ENCODE measurements at places on chromosomes 13 and 19. TPM values are rescaled to one million over a fixed set of nuclear protein-coding genes. Genes with fewer than 3 reads are reported as not detected.

The SIGLEC8 gene
- 0.10 TPM for polyA plus RNA-seq

The CHST8 gene
- 0.52 TPM for polyA plus RNA-seq

The CAB39L gene
- polyA plus RNA-seq, result 3.7 TPM

GRCh38 chr19:21584537-21584936 is 79.1 kb downstream of the ZNF429 start:
- DNase-seq, result no peak

DNA sequence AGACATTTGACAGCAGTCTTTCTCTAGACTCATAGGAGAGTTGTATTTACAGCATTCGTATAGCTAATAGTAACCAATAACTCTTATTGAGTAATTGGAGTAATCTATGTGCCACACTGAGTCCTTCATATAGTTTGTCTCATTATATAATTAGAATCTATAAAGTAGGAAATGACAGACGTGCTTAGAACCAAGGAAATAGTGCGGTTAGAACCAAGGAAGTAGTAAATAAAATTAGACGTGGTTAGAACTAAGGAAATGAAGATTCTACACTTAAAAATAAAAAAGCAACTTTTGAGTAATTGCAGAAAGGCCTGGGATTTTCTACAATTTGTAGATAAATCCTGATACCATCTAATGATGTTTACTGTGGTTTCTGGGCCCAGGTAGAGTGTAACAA is 107.8 kb upstream of the TNFSF11 start:
- no peak for DNase-seq

GRCh38 chr19:13952931-13953531 is 722 bp downstream of the DCAF15 start:
- DNase-seq, result peak; percentile 38

- peak; percentile 66 for DNase-seq
These were observed 90.1 kb downstream of the RGCC start for GRCh38 chr13:41547251-41548000.

- DNase-seq, result no peak
These were observed 25.6 kb downstream of the NOSIP start for GRCh38 chr19:49554701-49555181.

DNA sequence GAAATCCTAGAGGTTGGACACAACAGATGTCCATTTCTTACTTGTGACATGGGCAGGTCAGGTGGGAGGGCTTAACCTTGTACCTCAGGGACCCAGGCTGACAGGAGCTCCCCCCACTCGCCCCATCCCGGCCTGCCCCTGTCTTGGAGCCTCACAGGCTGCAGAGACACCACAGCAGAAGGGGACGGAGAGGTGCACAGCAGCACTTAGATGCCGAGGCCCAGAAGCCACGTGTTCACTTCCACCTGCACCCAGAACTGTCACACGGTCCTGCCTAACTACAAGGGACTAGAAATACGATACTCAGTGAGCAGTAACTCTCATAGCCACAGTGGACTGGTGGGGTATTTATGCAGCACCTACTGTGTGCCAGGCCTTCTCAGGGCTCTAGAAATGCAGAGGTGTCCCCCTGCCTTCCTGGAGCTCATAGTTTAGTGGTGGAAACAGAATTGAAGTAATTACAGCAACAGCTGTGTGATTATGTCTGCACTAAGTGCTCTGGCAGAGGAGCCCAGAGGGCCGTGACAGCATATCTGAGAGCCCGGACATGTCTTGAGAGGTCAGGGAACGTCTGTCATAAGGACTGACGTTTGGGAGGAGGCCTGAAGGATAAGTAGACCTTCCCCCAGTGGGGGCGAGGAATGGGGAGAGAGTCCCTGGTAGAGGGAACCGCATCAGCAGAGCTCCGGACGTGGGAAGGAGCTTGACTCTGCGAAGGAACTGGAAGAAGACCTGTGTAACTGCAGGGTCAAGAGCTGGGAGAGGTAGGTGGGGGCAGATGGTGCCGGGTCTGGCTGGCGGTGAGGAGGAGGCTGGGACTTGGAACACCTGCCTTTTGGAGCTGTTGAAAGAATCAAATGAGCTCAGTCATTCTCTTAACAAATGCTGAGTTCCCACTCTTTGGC is 130.0 kb downstream of the SIPA1L3 start:
- no peak for DNase-seq
